ENCODE measurements at places on chromosomes 7 and 10.

GRCh38 chr10:113284635-113285034 is 268.2 kb upstream of the HABP2 start:
- DNase-seq, result no peak

- no peak for DNase-seq
Measured at GRCh38 chr10:133187906-133188681, 28.1 kb downstream of the KNDC1 start.

GRCh38 chr7:67006965-67007364 is 10.3 kb downstream of the TYW1 start:
- no peak for DNase-seq

DNA sequence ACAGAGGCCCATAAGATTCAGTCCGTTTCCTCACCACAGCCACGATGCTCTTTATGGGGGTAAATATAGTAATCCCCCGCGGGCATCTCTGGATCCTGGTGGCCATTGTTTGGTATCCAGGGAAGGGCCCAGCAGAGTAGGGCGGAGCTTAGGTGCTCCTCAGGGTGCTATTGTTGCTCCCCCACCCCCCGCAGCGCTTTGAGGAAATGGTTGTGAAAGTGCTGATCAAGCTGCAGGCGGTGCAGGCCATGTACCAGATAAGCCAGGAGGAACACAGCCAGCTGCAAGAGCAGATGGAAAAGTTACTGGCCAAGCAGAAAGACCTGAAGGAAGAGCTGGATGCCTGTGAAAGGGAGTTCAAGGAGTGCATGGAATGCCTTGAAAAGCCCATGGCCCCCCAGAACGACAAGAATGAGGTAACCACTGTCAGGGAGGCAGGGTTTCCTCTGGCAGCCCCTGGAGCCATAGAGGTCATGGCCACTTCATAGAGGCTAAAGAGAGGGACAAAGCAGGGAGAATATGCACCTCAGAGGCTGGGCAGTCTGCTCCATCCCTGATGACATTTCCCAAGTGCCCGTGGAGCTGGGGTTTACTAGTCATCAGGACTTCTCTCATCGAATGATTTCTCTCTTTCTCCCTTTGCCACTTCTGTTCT is 17.6 kb upstream of the FLNC start:
- peak; percentile 10 for DNase-seq

DNA sequence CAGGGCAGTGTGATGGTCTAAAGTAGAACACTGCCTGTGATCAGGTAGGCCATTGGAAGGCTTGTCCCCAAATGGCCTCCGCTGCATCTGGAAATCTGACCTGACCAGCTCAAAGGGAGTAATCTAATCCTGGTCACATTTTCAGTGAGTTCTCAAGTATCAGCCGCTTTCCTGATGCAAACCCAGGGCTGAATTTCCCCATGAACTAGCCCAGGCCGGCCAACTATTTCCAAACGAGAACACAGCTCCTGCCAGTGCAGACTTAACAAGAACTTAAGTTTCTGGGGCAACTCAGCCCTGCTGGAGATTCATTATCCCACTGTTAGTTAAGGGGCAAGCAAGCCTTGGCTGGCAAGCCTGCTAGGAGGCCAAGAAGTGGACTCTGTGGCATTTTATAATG is 59.6 kb upstream of the FAM180A start:
- DNase-seq, result no peak

- no peak for DNase-seq
Measured at GRCh38 chr7:22402250-22402649, 45.3 kb upstream of the RAPGEF5 start.

DNA sequence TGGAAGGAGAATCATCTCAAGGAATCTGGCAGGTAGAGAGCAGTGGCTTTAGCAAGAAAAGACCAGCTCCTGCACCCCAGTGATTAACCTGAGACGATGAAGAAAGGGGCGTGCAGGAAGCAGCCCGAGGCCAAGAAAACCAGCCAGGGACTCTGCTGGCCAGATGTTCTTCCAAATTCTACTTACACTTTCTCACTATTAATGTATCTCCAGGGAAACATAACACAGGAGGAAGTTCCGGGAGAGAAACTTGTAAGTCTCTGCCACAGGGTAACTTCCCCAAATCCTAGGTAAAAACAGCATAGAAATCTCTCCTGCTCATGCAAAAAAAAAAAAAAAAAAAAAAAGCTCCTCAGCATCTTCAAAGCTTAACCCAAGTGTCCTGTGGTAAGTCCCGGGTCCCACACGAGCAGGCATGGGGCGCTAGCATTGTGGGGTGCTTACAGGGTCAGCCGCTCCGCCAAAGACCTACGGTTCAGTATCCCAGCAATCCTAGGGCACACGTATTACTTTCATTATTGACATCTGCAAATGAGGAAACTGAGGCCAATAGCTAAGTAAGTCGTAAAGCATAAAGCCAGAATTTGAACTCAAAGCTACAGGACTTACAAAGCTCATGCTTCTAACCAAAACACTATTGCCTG is 97.2 kb upstream of the GNA12 start:
- DNase-seq, result no peak

DNA sequence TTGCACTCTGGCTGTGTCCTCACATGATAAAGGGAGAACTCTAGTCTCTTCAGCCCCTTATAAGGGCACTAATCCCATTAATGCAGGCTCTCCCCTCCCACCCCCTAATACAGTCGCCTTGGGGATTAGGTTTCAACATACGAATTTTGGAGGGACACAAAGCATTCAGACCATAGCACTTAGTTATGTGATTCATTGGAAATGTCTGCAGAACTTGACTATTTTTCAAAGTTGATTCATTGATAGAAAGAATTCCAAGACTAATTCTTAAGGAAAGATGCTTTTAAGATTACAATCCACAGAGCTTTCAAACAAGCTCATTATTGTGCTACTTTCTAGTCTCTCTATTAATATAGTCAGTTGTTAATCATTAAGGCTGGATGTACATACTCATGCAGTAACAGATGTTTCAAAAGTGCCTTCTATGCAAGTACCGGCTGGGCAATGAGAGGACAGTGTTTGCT is 85.3 kb upstream of the RPA3 start:
- peak; percentile 41 for DNase-seq

DNA sequence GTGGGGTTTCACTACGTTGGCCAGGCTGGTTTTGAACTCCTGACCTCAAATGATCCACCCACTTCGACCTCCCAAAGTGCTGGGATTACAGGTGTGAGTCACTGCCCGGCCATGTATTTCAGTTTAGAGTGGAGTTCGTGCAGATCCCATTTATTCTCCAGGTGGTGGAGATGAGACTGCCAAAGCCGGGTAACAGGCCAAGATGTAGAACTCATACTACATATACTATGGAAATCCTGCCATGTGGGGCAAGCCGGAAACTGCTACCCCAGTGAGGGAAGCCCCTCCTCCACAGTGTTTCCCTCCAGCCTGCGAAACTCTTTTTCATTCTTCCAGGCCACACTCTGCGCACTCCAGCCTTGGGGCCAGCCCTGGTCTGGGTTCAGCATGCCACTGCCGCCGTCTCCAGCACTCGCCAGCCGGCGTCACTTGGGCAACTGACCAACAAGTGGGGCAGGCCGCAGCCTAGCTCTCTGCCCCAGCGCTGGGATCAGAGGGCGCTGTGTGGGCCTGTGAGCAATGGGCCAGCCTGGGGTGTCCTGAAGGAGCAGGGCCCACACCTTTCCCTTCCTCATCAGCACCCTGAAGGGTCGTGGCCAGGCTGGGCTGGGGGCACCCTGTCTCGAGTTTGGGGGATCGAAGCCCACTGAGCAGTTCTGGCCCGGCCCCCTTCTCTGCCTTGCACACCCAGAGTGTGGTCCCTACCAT is 122.0 kb downstream of the TRRAP start:
- peak; percentile 6 for DNase-seq

GRCh38 chr10:32253821-32254220 is 93.1 kb downstream of the EPC1 start:
- no peak for DNase-seq

DNA sequence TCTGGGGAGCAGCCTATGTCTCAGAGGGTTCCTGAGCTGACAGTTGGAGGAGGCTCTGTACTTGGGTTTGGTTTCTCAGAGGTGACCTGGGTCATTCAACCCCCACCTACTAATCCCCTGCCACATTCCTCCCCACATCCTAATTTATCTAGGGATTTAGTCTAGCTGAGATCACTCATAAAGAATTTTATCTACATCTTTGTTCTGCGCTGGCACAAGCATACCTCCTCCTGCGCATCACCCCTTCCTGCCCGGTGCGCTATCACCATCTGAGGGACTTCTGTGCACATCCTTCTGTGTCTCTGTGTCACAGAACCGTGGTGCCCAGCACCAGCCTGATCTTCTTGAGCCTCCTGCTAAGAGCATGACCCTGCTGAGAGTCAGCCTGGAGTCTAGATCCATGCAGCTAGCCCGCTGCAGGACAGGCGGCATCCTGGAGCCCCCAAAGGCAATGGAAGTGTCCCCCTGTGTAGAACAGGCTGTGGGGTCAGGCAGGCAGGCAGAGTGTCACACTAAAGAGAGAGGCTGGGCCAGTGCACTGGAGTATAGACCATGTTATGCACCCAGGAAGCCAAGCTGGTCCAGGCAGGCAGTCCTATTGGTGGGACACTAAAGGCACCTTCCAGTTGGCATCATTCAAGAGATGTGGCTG is 63.6 kb downstream of the ARHGAP22 start:
- DNase-seq, result peak; percentile 44

DNA sequence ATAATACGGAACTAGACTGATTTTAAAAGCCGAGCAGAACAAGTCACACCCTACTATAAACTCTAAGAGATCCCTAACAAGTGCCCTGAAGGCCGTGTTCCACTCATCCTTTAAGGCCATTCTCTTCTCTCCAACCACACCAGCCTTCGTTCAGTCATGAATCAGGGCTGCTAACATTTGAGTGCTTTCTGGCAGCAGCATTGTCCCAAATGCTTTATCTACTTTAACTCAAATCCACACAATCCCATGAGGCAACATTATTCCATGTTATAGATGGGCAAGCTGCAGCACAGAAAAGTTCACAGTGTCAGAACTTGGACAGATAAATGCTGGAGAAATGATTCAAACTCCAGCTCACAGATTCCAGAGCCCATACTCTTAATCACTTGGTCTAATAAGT is 73.5 kb downstream of the MALSU1 start:
- no peak for DNase-seq

GRCh38 chr10:128147669-128148068 is 21.4 kb upstream of the MKI67 start:
- peak; percentile 97 for DNase-seq

- no peak for DNase-seq
Measured at GRCh38 chr10:114709984-114710383, 51.9 kb upstream of the ABLIM1 start.

DNA sequence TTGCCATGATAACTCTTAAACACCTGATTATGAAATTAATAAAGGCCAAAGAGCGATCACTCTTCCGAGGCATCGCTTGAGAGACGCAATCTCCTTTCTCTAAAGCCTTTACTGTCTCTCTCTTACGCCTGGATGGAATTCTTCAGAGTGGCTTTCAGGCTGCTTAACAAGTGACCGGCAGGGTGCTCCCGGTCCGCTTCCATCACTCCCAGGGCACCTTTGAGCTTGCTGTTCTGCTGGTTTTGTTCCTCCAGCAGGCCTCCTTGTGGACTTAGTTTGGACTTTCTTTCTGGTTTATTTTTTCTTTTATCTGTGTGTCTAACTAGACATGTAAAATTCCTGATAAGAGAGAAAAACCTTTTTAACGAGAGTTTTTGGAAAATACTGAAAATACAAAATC is 60.9 kb downstream of the MRPL32 start:
- DNase-seq, result no peak

GRCh38 chr7:117827862-117828261 is 45.4 kb downstream of the CTTNBP2 start:
- peak; percentile 69 for DNase-seq

GRCh38 chr7:137898839-137899721 is 52.3 kb upstream of the DGKI start:
- DNase-seq, result peak; percentile 72

DNA sequence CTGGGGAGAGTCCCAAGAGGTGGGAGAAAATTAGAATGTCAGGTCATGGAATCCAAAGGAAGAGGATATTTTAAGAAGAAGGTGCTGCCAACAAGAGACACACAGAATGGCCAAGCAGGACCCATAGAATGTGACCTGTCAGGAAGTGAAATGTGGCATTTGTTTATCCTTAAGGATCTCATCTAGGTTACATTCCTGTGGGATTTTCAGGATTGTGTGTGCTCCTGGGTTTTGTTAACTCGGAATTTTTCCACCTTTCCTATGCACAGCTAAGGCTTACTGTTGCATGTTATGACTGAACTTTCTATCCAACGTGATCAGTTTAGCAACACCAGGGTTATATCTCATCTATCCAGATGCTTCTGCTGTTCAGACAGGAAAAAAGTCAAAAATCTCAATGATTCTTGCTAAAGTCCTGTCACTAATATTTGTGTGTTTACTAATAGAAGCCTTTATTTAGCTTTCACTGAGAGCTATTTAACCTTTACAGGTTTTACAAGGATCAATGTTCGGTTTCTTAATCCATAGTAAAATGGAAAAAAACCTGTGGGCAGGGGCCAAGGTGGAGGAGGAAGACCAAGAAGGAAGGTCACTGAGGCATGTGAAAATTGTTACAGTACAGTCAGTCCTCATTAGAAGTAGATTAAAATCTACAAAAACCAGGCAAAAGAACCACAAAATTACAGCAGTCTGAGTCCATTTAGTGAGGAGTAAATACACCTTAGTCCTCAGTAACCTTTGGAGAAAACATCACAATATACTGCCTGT is 437.8 kb upstream of the NPVF start:
- no peak for DNase-seq

DNA sequence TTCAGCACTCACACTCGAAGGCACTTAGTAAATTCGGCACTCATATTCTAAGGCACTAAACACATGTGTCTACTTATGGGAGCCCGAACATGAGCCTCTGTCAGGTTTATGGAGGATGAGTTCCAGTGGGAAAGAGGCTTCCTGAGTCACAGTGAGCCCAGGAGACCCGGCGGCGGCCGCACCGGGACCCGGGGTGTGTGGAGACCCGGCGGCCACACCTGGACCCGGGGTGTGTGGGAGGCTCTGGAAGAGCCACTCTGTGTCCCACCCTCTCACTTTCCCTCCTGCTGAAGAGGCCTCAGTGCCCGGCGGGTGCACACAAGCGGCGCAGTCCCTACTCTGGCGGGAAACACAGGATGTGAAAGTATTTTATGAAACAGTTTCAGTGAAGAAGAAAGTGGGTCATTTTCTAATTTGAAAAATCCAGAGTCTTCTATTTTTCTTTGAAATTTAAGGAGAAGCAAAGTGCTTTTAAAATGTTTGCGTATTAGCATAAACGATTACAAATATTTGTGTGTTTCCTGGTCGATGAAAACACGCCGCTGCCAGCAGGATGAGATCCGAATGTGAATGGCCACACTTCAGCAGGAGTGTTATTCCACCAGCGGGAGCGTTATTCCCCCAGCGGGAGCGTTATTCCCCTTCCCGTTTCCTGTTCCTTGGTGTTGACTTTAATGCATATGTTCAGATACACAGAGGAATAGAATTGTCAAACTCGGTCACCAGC is 625.1 kb downstream of the DNAJB6 start:
- no peak for DNase-seq

- DNase-seq, result peak; percentile 89
Measured at GRCh38 chr7:46058086-46058823, 137.2 kb upstream of the IGFBP3 start.

GRCh38 chr10:29117781-29118180 is 171.1 kb upstream of the LYZL1 start:
- DNase-seq, result no peak
